Amniotic stem cell (primary cell): ENCODE measurements at places on chromosomes 6 and 20.

- DNase-seq = no peak
Observed at GRCh38 chr20:58546756-58547622, 31.8 kb upstream of the APCDD1L start.

- DNase-seq = no peak
Observed at GRCh38 chr20:59794555-59794954, 138.9 kb downstream of the SYCP2 start.

DNA sequence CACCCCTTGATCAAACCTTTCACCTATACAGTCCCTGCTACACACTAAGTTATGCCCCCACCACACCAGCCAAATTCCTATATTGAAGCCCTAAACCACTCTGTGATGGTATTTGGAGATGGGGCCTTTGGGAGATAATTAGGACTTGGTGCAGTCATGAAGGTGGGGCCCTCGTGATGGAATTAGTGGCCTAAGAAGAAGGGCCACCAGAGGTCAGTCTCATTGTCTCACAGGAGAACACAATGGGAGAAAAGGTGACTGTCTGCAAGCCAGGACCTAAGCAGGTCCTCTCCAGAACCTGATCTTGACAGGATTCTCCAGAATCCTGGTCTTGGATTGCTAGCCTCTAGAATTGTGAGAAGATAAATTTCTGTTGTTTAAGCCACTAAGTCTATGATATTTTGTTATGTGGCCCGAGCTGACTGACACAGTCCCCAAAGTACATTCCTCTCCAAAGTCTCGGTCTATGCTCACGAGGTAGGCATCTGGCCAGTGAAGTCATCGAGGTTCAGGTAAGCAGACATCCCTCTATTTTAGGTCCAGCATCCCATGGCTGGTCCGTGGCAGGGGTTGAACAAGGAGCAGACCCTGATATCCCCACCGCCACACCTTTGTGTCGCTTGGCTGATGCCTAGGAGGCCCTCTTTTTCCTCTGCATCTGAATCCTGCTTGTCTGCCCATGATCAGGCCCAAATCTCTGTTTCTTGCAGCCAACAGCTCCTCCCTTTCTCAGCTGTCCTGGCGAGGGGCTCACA is 138.9 kb downstream of the NFATC2 start:
- no peak for DNase-seq

DNA sequence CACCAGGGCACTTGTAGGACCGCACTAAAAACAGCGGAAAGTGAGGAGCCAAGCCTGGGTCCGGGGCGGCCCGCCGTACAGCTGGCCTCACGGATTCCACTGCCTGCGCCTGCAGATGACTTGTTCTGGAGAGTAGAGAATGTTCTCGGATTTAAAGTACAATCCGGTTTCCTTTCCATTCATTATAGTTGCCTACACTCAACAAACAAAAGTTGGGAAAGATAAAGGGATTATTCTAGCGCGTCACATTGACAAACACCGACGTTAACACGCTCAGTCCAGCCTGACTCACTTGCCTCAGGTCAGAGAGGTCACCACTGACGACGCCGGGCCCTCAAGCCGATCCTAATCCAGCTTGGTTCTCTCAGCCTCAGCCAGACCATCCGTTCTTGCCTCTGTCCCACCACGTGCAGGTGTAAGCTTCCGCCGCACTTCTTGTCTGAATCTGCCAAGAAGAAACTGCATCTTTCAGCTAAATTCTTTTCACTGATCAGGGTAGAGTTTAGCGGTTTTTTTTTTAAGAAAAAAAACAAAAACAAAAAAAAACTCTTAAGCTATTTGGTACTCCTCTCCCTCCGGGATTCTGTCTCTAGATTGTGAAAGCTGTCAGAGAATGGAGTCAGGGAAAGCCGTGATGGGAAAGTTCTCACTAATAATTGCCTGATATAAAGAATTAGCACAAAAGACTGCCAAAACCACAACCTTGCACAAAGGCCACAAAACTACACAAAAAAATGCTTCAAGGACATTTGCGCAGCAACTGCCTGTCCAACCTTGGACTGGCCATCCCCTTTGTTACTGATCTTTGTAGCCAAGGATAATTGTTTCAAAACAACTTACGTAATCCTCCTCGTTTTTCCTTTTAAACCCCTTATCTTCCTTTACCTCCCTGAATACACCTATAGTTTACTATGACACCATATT is 1.1 kb upstream of the PHF10 start:
- DNase-seq = no peak

- DNase-seq = no peak
Observed at GRCh38 chr6:104396077-104396476, 463.6 kb downstream of the HACE1 start.

DNA sequence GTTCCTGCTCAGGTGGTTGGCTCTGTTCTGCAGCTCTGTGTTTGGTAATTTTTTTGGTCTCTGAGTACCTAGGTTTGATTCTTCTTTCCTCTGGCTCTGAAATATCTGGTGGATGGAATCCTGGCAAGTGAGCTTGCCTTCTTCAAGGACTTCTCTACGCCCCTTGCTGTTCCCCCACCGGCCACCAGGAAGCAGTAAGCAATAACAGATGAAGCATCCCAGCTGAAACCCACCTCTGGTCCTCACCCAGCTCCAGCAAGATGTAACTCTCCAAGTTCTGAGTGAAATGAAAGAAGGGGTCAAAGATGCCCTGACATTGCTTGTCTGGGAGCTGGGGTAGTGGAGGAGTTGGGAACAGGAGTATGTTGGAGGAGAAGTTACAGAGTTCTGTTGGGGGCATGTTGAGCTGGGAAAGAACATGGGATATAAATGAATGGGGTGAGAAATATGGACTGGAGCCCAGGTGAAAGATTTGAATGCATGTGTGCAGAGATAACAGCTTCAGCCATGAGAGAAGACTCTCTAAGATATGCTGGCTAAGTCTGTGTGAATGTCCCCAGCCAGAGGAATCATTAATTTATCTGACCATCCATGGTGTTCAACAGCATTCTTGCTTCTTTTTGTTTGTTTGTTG is 51.3 kb upstream of the GLP1R start:
- DNase-seq = no peak

- DNase-seq = no peak
Observed at GRCh38 chr6:21800948-21801438, 207.4 kb downstream of the SOX4 start.

- no peak for DNase-seq
Observed at GRCh38 chr6:139194740-139195139, 59.9 kb downstream of the HECA start.

DNA sequence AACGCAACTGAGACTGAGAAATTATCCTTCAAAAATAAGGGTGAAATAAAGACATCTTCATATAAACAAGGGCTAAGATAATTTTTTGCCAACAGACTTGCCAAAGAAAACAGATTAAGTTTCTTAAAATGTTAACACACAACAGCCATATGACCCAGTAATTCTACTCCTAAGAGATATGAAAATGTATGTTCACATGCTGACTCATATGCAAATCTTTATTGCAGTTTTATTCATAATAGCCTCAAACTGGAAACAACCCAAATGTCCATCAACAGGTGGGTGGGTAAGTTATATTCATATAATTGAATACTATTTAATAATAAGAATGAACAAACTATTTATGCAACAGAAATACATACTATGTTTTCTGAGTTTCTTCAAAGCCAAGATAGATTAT is 140.1 kb downstream of the REV3L start:
- no peak for DNase-seq
